ENCODE measurements at places on chromosomes 7 and 10.
A peak's percentile ranks its signal among the peaks of the same experiment; 100 is the strongest.

- H3K27ac ChIP-seq = no peak overlapping the region
- no peaks in the 10 kb centered on the region for H3K4me1 ChIP-seq
- peaks cover 26% of the 10 kb centered on the region for H3K27me3 ChIP-seq
- ATAC-seq = no peak
- H3K4me3 ChIP-seq = no peak overlapping the region
Observed at GRCh38 chr10:118264252-118264651, 77.9 kb downstream of the FAM204A start.

- no peaks in the 10 kb centered on the region for H3K27me3 ChIP-seq
- no peaks in the 10 kb centered on the region for H3K36me3 ChIP-seq
- peaks cover 68% of the 10 kb centered on the region for H3K4me1 ChIP-seq
- peak overlapping the region; percentile 80 for H3K27ac ChIP-seq
- no peak overlapping the region for H3K4me3 ChIP-seq
Observed at GRCh38 chr10:22690158-22690557, 24.2 kb downstream of the PIP4K2A start.

- H3K27me3 ChIP-seq = no peaks in the 10 kb centered on the region
- peak; percentile 65 for ATAC-seq
- peaks cover 21% of the 10 kb centered on the region for H3K36me3 ChIP-seq
Observed at GRCh38 chr7:156892081-156892800, 742 bp downstream of the LMBR1 start.

- no peak overlapping the region for H3K27ac ChIP-seq
- H3K36me3 ChIP-seq = peaks cover 79% of the 10 kb centered on the region
- H3K27me3 ChIP-seq = no peaks in the 10 kb centered on the region
Observed at GRCh38 chr10:21696302-21696701, 162.3 kb downstream of the MLLT10 start.

DNA sequence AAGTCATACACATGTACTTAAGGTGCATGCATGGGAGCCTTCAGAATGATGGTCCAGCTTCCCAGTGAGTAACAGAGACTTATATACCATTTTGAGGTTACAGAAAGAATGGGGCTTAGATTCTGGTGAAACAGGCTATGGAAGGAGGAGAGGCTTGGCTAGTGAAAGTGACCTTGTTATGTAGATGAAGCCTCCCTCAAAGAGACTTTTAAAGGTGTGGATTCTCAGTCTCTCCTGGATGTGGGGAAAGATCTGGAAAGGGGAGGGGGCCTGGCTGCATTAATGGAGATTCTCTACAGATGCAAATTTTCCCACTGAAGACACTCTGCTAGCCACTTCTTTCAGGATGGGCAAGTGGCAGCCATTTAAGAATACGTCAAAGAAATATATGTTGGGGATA is 5.5 kb downstream of the RASSF4 start:
- no peaks in the 10 kb centered on the region for H3K36me3 ChIP-seq
- no peak overlapping the region for H3K4me3 ChIP-seq
- no peaks in the 10 kb centered on the region for H3K27me3 ChIP-seq
- peak overlapping the region; percentile 71 for H3K27ac ChIP-seq
- peaks cover 76% of the 10 kb centered on the region for H3K4me1 ChIP-seq

GRCh38 chr7:148856891-148857290 is 27.2 kb downstream of the EZH2 start:
- no peak for ATAC-seq
- no peak overlapping the region for H3K4me3 ChIP-seq
- peaks cover 16% of the 10 kb centered on the region for H3K4me1 ChIP-seq
- no peaks in the 10 kb centered on the region for H3K36me3 ChIP-seq
- H3K27ac ChIP-seq = no peak overlapping the region

DNA sequence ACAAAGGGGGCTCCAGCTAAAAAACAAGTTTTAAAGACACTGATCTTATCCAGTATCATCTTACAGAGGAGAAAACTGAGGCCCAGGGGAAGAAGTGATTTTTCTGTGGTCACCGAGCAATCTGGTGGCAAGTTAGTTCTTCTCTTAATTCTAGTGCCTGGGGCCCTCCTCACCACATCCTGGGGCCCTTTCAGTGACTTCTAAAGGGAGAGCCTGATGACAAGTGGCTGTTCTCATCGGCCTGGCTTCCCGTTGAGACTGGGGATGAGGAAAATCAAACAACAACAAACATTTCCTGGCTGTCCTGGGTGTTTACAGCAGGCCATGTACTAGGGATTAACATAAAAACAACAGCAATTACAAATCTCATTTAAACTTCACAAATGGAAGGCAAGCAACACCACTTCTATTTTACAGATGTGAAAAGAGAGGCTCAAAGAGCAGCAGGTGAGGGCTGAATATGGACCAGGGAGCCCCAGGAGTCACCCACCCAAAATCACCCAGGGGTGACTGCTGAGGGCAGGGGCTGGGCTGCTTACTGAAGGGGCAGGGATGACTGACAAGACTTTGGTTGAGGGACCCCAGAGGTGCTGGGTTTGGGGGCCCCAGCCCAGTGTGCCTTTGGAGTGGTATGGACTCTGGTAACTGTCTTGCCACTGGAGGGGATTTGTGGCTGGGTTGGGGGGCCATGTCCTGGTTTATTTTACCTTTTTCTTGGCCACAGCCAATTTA is 24.7 kb upstream of the MTPAP start:
- no peaks in the 10 kb centered on the region for H3K36me3 ChIP-seq
- H3K27me3 ChIP-seq = peaks cover 8% of the 10 kb centered on the region
- peaks cover 7% of the 10 kb centered on the region for H3K4me1 ChIP-seq
- ATAC-seq = no peak
- no peak overlapping the region for H3K4me3 ChIP-seq
- no peak overlapping the region for H3K27ac ChIP-seq

- H3K27ac ChIP-seq = peak overlapping the region; percentile 96
- peak; percentile 89 for ATAC-seq
- peaks cover 64% of the 10 kb centered on the region for H3K4me1 ChIP-seq
Observed at GRCh38 chr7:2261611-2262010, 19.6 kb downstream of the NUDT1 start.
